ENCODE measurements at places on chromosomes 13 and 19.
A peak's percentile ranks its signal among the peaks of the same experiment; 100 is the strongest.

- no peak for DNase-seq
Measured at GRCh38 chr19:12652219-12652618, 14.3 kb downstream of the MAN2B1 start.

- DNase-seq, result no peak
Measured at GRCh38 chr13:78680115-78680561, 21.2 kb upstream of the OBI1 start.

- no peak for DNase-seq
Measured at GRCh38 chr13:28316836-28317235, 178.1 kb downstream of the FLT1 start.

DNA sequence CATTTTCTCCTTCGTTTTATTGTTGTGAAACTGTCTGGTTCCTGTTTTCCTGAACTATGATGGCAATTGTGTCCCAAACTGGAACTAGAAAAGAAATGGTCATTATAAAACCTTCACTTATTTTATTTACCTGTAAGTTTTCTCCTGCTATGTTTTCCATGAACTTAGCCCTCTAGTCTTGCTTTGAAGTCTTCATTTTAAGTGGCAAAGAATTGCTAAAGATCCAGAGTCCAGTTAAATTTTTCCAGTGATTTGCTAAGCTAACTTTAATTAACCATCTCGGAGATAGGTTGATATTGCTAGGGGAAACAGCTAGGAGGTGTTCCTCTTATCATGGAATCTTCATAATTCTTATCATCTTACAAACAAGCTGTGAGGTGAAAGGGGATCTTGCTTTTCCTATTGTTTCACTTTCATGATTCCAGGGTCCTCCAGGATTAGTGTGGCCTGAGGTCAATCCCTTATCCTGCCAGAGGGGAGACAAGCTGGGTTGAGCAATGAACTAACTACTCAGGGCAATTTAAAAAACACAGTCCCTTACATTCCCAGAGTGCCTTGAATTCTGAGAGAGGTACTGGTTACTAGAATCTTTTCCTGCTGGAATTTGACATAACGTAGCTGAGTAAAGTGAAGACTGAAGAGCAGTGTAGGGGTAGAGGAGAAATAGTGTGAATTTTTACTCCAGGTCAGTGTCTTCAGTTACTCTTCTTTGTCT lies 112.5 kb downstream of the ESD start:
- no peak for DNase-seq

DNA sequence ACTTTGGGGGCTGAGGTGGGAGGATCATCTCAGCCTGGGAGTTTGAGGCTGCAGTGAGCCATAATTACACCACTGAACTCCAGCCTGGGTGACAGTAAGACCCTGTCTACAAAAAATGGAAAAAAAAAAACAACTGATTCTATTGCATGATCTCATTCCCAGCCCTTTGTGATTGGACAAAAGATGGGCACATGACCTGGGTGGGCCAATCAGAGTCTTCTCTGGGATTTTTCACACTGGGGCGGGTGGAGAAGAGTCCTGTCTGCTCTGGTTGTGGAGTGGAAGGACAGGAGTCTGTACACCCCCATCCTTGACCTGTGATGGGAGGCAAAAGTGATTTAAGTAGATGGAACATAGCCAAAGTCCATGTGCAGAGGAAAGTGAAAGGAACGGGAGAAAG lies 170.5 kb downstream of the UQCRFS1 start:
- no peak for DNase-seq

DNA sequence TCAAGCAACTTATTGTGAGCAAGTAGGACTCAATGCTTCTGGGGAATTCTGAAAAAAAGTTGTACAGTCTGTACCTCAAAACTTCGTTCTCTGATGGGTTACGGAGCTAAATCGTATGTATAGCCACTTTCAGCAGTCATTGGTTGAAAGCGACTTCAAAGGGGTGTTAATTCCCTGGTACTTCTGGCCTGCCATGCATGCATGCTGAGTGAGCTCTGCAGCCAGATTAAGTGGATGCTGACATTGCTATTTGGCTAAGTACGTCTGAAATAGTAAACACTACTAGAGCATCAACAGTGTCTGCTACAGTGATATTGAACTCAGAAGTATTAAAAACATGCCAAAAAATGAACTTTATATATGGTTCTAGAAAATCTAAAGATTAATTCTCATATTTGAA lies 1183.1 kb upstream of the PCDH20 start:
- no peak for DNase-seq

- DNase-seq, result no peak
Measured at GRCh38 chr13:78709028-78709427, 50.1 kb upstream of the OBI1 start.

DNA sequence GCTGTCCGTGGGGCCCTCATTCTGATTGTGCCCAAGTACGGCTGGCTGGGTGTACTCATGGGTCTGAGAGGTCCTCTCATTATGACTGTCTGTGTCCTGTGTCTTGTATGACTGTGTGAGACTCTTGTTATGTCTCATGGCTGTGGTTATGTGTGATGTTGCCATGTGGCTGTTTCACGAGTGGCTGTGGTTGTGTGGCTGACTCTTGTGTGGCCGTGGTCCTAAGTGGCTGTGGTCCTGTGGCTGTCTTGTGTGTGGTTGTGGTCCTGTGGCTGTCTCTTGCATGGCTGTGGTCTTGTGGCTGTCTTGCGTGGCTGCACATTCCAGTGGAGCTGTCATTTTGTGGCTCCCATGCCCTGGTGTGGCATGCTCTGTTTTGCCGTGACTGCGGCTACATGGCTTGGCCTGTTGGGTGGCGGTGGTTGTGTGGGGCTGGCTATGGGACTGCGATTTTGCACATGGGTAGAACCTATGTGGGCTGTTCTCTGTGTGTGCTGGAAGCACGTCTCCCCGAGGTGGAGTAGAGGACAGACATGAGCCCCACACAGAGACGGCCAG lies 2.5 kb downstream of the LYL1 start:
- DNase-seq, result no peak

GRCh38 chr13:45678282-45678681 lies 23.8 kb upstream of the CBY2 start:
- DNase-seq, result no peak

- no peak for DNase-seq
Measured at GRCh38 chr19:47542030-47542475, 27.2 kb upstream of the NAPA start.

DNA sequence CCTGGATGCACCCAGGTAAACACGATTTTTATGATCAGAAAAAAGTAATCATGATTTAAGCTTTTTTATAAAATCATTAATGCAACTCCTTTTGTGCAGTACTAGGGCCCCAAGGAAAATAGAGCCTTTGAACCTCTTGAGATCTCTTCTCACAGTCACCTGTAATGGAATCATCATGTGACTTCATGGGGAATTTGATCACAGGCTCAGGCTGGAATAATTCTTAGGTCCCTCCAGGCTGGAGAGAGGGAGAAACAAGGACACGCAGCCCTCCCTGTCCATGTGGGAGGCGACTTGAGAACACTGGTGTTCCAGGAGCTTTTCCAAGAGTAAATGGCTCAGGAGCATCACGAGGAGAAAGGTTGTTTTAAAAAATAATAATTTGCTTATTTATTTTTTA lies 156.1 kb downstream of the NUFIP1 start:
- DNase-seq, result no peak

DNA sequence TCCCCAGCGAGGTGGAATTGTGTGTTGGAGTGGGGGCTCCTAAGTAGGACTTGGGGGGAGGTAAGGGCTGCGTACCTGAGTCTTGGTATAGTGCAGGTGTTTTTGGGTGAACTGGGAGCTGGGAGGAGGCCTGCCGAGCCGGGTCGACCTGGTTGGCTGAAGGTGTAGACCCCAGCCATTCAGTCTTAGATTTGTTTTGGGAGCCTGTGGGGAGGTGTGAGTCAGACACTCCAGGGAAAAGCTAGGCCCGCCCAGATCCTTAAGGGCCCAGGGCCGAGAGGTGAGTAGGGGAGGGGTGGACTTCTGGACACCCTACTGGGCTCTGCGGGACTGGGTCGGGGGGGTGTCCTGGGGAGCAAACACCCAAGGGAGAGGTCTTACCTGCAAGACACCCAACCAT lies 935 bp downstream of the CRB3 start:
- no peak for DNase-seq

DNA sequence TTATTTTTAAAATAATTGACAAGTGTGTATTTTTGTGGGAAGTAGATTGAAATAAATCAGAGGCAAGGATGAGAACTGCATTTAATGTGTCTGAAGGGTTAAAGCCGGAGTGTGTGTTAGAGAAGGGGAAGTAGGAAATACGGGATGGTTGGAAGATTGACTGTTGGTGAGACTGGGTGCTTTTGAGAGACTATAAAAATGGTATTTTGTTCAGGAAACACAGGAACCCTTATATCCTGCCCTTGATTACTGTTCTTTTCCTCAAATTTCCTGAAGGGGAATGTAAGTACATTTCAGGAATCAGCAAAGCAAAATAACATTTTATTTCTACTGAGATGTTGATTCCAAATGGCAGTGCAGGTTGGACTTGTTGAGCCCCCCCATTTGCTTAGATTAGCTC lies 15.1 kb downstream of the IFT88 start:
- DNase-seq, result no peak

DNA sequence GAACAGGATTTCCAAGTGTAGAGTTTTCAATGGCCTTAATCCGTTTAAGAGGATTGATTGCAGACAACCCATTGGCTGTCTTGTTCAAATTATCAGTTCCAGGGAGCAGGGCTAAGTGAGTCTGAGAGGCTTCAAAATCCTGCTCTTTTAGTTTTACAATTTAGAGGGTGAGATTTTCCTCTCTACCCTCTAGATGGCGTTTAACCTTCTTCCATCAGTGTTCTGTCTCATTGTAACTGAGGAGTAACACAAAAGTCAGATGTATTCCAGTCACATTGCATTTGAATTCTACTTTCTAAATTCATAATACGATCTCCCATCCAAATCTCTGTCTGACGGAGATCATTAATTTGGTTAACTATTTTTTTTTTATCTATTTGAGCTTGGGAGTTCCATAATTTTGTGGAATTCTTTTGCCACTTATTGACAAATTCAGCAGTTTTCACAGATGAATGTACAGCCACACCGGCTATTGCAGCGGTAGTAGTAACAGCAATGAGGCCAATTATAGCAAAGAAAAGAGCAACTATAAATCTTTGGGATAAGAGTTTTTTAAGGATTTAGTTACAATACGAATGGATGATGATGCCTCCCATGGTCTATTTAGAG lies 7.8 kb upstream of the C19orf84 start:
- no peak for DNase-seq

GRCh38 chr19:41753159-41753558 lies 2.2 kb upstream of the CEACAM6 start:
- DNase-seq, result peak; percentile 61

GRCh38 chr19:3254520-3254919 lies 30.1 kb downstream of the CELF5 start:
- no peak for DNase-seq

GRCh38 chr19:703651-704446 lies 4.9 kb upstream of the PALM start:
- DNase-seq, result peak; percentile 62

- peak; percentile 67 for DNase-seq
Measured at GRCh38 chr19:16566161-16566560, 6.1 kb downstream of the SLC35E1 start.

DNA sequence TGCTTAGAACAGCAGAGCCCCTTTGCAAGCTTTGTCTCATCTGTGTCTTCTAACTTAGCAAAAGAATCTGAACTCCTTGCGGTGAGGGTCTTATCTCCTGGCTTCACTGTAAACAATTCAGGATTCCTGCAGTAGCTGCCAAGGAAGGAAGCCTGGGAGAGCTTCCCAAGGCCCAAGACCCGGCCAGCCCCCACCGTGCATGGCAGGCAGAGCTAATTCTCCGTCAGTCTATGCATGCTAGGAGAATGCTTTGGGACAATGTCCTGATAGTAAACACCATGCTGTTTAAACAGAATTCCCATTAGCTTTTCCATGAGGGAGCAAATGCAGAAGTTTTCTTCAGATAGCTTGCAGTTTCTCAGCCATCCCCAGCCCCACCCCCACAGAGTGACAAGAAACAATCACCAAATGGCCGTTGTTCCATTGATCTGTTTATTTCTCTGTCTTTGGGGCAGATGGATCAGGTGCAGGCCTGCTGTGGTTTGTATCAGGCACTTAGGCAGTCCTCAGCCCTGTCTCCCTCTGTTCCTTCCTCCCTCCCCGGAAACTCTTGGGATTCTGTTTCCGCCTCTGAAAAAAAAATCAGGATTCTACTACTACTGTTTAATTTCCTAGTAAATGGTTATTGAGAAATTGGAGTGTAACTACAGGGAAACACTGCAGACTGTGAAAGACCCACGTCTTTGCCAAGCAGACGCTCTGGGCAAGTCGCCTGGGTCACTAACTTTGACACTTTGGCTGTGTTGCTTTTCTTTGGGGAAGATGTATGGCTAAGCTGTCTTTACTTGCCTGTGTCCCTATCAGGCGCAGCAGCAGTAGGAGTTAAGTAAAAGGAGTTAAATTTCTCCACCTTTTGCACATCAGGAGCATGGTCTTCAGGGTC lies 40.7 kb upstream of the SPATA13 start:
- DNase-seq, result no peak

- no peak for DNase-seq
Measured at GRCh38 chr13:29993716-29994488, 143.5 kb upstream of the UBL3 start.

- no peak for DNase-seq
Measured at GRCh38 chr19:40229484-40229883, 3.0 kb upstream of the CCNP start.

GRCh38 chr19:58460039-58460438 lies 6.8 kb upstream of the ZNF324 start:
- DNase-seq, result no peak

DNA sequence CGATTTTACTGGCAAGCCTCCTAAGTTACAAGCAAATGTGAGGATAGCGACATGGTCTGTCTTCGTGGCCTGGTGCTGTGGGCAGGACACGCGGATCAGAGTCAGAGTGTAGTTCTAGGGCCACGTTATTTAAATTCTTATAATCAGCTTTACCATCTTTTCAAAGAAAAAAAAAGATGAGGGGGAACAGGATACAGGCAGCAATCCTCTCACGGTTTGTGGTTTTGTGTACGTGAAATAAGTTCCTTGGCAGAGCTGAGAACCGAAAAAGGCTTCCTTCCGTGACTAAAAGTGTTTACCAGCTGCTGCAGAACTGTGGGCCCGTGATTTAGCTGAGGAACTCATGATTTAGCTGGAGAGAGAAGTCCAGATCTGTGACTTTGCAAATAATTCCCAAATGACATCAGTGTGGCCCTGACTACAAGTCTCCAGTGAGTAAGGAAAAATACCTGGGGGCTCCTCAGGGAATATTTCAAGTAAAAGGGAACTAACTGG lies 27.2 kb downstream of the RCBTB2 start:
- DNase-seq, result no peak

DNA sequence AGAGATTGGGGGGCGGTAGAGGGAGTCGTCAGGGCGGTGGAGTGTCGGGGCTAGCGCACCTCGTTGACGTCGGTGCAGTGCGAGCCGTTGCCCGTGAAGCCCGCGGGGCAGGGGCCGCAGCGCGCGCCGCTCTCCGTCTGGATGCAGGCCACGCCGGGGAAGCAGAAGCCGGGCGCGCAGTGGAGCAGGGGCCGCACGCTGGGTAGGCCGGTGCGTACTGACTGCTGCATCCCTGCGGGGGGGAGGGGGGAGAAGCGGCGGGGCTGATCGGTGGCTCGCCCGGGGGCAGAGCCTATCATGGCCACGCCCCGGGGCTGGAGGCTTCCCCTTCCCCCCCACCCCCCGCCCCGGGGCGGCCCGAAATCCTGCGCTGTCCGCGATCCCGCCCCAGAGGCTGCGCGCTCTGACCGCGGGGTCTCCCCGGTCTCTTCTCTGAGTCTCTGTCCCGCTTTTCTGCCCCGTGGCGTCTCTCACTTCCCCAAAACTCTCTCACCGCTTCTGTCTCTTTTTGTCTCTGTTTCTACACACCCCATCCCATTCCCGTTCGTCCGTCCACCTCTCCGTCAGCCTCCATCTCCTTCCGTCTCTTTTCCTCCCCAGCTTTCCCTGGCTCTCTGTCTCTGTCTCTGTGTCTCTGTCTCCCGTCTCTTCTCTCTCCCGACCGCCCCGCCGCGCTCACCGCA lies 1.1 kb downstream of the COMP start:
- DNase-seq, result no peak
